ENCODE measurements at places on chromosomes 7 and 10.

- DNase-seq: no peak
These were observed 107.3 kb upstream of the FRMD4A start for GRCh38 chr10:14438057-14438456.

GRCh38 chr7:22762866-22763265 is 35.9 kb downstream of the IL6 start:
- DNase-seq: no peak

- no peak for DNase-seq
These were observed 615.8 kb downstream of the AUTS2 start for GRCh38 chr7:70214071-70214470.

- no peak for DNase-seq
These were observed 337.3 kb downstream of the MALRD1 start for GRCh38 chr10:19385846-19386450.

DNA sequence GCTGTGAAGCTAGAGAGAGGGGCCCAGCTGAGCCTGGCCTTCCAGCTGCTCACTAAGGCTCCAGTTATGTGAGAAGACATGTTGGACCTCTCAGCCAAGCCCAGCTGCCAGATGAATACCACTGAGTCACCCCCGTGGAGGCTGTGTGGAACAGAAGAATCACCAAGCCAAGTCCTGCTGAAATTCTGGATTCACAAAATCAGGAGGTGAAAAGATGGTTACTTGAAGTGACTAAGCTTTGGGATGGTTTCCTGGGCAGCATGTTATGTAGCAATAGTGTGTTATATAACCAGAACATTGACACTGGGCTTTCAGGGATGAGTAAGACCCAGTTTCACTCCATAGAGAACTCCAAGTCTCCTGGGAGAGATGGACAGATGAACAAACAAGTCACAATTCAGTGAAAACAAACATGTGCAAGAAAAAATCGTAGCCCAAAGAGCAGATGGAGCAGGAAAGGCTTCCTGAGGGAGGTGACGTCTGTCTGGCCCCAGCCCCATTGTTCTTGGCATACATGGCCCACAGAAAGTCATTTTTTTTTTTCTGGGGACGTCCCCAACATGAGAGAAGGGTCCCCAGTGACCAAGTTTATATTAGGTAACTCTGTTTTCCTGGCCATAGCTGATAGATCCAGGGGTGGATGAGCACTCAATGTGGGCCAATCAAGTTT is 64.1 kb upstream of the PDZD8 start:
- no peak for DNase-seq

DNA sequence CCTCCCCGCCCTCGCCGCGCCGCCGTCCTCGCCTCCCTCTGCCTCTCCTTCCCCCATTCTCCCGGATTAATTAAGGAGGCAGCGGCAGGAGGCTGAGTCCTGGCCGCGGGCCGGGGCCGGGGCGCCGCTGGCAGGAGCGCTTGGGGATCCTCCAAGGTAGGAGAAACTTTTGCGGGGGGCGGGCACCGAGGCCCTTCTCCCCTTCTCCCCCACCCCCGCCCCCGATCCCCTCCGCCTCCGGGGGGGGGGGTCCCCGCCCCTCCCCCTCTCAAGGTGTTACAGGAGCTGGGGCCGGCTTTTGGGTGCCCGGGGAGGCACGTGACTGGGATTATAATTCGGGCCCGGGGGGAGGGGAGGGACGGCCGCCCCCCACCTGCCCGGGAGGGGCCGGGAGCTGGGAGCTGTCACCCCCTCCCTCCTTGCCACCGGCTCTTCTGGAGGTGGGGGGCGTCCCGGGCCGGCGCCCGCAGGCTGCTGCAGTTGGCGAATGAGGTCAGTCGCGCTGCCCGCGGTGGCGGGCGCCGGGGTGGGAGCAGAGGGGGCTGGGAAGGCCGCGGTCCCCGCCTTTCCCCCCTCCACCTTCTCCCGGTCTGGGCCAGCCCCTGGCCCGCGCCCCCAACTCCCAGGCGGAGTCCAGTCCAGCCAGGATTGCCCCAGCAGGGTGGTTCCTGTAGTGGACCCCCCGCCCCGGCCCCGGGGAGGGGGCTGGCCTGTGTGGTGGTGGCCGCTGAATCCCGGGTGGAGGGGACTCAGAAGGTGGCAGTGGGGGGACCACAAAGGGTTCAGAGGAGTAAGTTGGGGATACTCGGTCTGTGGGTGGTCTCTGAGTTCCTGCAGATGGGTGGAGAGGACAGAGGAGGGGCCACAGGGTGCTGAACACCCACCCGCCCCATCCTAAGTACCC is 567 bp downstream of the GTF2IRD1 start:
- no peak for DNase-seq

DNA sequence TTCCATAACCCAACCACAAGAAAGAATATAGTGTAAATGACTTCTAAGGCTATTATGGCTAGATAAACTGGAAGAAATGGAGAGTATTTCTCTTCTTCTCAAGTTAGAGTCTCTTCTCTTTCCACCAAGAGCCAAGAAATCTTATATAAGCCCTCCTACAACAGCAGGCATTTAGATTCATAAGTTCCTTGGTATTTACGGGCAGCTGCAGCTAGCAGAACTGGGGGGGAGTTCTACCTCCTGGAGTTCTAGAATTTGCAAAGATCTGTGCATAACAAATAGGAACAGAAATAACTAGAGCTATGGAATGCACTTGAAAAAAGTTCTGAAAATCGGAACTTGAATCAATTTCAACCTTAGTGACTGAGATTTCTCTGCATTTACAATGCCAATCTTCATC is 715.2 kb upstream of the GRM3 start:
- DNase-seq: no peak

DNA sequence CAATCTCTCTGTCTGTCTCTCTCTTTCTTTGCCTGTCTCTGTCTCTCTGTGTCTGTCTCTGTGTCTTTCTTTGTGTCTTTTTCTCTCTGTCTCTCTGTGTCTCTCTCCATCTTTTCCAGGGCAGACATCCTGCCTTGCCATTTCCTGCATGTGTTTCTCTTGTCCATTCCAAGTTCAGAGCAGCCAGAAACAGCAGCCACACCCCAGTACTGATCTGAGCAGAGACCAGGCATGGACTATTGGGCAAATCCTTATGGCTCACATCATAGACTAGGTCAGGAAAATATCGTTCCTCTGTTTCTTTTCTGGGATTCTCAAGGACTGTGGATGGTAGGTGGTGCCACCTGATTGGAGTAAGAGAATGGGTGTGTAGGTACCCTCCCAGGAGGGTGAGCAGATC is 95.8 kb downstream of the RAMP3 start:
- DNase-seq: no peak

- no peak for DNase-seq
These were observed 45.5 kb upstream of the SLC29A4 start for GRCh38 chr7:5237286-5237685.

GRCh38 chr10:28722065-28722803 is 44.9 kb downstream of the BAMBI start:
- DNase-seq: no peak

GRCh38 chr10:80070057-80070456 is 8.4 kb upstream of the TMEM254 start:
- DNase-seq: no peak

DNA sequence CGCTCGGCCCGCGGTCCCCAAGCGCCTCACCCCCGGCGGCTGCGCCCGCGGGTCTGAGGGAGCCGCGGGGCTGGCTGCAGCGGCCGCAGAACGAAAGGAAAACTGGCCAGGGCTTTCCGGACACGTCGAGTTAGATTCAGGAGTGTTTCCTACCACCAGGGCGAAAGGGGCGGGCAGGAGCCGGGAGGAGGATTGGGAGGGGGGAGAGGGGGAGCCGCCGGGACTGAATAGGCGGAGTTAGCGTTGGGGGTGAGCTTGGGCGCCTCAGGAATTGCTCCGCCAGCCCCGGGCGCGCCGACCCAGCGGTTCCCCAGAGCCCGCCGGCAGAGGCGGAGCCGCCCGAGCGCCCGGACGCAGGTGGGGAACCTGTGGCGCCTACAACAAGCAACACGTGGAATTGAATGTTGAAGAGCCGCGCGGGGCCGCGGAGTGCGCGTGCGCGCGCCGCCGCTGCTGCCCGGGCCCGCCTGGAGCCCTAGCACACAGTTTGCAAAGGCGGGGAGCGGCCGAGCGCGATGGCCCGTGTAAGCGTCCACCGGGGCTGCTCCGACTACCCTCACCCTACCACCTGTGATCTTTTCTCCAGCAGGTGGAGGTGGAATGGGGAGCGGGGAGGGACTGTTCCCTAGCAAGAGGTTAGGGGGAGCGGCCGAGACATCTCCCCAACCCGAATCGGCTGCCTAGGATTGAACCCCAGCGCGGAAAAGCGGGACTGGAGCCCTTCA is at the start of gene CADPS2:
Gene CADPS2 (minus strand): TSS at position 104 of the 725 bp plus-strand sequence. CDS start 123 bp downstream, outside the sequence.
- peak; percentile 49 for DNase-seq
